Stimulated activated CD4-positive, alpha-beta T cell treated with anti-CD3 and anti-CD28 coated beads, Interleukin-4, amount 100 ng/mL, for 4 hours (primary cell): ENCODE measurements at places on chromosomes 6 and 20.

- DNase-seq = no peak
Measured at GRCh38 chr20:39630215-39630908, 668.2 kb downstream of the DHX35 start.

DNA sequence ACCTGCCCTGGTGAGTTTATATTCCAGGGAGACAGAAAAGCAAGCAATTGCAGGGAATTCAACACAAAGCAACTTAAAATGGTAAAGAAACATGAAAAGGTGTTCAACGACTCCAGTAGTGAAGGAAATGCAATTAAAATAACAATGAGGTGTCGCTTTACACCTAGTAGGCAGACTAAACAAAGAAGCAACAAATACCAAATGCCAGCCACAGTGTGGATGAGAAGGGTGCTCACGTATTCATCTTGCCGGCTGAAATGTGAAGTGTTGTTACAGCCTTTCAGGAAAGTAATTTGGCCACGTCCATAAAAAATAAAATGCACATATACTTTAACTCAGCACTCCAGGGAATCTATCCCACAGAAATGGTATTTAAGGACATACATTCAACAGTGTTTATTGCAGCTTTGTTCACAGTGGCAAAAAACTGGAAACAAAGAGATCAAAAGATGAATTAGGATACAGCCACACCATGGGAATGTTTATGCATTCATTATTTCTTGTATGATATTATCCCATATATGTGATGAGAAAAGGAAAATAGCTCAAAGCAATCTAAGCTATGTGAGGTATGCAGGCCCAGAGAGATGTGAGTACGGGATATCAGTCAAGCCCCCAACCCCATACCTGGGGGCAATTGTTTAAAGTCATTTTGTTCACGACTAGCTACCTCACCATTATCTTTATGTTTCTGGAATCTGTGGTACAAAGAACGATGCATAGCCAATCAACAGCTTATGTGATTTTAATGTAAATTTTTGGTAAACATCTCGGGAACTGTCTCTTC lies 266.0 kb upstream of the SOX4 start:
- DNase-seq = no peak

DNA sequence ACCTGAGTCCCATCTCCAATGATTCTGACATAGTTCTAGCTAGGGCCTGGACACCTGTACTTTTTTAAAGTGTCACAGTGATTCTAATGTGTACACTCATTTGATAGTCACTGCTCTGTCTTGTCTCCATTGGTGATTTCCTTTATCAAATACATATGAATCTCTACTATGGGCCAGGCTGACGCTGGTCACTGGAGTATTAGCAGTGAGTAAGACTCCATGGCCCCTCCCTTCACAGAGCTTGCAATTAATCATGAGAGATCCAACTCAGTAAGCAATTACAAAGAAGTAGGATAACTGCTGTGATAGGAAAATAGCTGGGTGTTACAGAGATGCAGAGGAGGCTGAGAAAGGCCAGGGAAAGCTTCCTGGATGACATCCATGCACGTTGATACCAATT lies 19.3 kb upstream of the SASH1 start:
- no peak for DNase-seq

DNA sequence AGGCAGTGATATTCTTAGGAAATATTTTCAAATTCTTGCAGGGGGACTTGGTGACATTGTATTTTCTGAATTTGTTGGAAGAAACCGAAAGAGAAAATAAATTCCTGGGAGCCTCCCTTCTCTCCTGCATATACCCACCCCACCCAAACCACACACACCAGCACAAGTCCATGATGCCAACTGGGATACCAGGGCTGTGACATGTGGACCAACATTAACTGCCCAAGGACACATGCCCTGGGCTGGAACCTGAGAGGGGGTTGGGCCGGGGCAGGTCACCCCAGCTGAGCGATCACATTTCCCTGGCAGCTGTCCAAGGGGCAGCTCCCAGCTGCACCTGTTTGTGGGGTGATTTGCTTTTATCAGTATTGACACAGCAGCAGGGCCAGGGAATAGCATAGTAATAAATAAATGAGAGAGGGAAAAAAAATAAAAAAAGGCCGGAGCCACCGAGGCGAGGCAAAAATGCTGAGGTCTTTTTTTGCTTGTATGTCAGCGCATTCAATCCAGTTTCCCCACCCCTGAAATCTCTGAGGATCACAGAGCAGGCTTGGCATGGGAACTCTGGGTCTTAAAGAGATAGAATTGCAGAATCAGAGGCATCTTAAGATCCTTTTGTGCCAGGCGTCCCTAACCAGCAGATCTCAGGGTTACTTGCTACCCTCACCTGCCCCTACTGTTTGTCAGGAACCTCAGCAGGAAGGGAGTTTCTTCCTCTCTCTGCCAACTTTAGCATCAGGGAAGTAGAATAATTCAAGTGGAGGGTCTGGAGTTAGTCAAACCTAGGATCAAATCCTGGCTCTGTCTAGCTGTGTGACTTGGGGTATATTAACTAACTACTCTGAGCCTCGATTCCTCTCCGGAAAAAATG lies 66.5 kb upstream of the PIM1 start:
- no peak for DNase-seq

- peak; percentile 6 for DNase-seq
Measured at GRCh38 chr6:134822920-134823709, 126.8 kb downstream of the ALDH8A1 start.

- DNase-seq = no peak
Measured at GRCh38 chr20:5919626-5920544, 30.4 kb downstream of the TRMT6 start.

GRCh38 chr6:134307870-134308269 lies 10.0 kb downstream of the SGK1 start:
- DNase-seq = no peak

- DNase-seq = no peak
Measured at GRCh38 chr20:63966944-63967322, 2.8 kb downstream of the ZNF512B start.

DNA sequence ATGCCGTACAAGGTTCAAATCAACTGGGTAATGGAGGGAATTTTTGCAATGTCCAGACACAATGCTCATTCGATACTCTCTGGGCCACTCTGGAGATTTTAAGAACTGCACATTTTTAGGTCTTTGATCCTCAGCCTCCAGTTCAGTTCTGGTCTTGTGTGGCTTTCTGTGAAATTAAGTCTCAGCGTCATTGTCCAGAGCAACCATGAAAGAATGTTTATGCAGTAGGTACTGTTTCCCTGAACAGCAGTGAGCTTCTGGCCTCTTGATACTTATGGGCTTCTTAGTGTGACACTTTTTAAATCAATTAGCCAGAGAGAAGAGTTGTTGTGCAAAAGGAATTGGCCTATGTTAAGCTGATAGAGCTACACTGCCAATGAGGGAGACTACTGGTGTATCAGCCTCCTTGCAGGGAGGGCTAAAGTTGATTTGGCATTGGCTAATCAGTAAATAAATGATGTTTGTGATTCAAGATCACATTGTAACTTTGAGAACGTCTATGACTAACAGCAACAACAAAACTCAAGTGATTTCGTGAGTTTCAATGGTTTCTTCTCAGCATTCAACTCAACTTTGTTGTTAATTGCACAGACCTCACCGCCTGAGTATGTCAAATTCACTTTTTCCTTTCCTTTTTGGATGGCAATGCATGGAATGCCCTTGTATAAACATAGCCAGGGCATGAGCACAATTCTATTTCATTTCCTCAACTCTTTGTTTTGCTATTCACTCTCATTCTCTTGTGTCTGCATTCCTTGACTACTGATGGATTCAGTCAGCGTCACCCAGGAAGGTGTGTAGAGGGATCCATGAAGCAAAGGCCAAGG lies 85.1 kb downstream of the GJA1 start:
- DNase-seq = no peak

DNA sequence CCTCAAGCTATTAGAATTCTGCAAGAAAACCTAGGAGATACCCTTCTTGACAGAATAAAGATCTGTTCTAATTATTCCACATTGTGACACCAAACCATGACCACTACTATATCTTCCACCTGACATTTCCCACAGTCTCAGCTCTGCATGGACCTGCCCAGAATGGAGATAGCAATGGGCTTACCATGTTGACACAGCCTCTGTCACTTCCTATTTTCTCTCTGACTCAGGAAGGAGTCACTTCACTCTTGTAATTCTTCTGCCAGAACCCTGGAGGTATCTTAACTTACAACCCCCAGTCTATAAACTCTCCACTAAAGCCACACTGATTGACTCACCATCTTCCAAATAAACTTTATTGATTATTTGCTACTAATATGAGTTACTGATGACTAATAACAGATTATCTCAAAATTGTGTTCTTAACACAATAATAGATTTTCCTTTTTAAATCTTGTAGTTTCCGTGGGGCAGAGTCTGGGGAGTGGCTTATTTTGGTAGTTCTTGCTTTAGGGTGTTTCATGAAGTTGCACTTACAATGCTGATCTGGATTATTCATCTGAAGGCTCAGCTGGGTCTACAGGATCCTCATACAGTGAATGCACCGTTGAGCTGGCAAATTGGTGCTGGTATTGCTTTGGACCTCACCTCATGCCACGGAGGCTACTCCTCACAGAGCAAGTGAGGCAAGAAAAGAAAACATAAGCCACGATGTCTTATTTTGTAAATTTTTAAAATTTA lies 869.9 kb downstream of the KIF16B start:
- DNase-seq = no peak
